ENCODE measurements at places on chromosomes 13 and 19.

DNA sequence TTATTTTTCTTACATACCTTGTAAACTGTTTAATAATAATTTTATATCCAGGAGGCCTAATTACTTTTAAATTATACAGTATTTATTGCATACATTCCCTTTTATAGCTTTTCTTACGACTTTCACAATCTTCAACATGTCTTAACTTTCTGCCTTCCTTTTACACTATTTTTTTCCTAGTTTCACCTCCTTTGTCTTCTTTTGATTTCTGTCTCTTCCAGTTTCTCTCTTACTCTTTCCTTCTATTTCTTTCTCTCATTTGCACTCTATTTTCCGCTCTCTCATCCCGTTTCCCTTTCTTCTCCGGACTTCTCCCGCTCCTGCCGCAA, 11.5 kb downstream of the ZNF552 start:
- no peak for DNase-seq

GRCh38 chr19:14377883-14378328, 3.3 kb upstream of the ADGRE5 start:
- DNase-seq = no peak

DNA sequence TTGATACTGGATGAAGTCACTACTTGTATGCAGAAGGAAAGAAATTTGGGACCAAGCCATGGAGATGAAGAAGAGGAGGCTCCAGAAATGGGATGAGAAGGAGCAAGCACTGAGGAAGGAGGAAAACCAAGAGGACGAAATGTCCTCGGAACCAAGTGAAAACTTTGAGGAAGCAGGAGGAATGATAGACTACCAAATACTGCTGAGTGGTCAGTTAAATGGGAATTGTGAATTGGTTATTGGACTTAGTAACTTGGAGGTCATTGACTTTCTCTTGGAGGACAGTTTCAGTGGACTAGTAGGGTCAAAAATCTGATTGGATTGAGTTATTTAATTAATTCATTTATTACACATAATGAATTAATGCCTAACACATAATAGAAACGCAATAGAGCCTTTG, 167.9 kb downstream of the MYO16 start:
- DNase-seq = no peak

GRCh38 chr19:17751912-17752273, 616 bp downstream of the FCHO1 start:
- no peak for DNase-seq

DNA sequence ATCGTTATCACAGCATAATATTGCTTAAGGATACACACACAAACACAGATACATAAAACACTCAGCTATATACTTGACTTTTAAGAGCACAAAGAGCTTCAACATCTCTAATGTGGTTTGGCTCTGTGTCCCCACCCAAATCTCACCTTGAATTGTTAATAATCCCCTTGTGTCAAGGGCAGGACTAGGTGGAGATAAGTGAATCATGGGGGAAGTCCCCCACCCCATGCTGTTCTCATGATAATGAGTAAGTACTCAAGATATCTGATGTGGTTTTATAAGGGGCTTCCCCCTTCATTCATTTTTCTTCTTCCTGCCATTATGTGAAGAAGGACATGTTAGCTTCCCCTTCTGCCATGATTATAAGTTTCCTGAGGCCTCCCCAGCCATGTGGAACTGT, 481.4 kb downstream of the PCDH9 start:
- DNase-seq = no peak

- DNase-seq = no peak
Measured at GRCh38 chr19:2289714-2290435, 7.9 kb upstream of the PEAK3 start.

- no peak for DNase-seq
Measured at GRCh38 chr19:56321989-56322440, 7.4 kb upstream of the ZSCAN5A start.

GRCh38 chr19:45746866-45747265, 13.6 kb downstream of the MEIOSIN start:
- no peak for DNase-seq

GRCh38 chr13:107907065-107907805, 308.1 kb downstream of the LIG4 start:
- no peak for DNase-seq

DNA sequence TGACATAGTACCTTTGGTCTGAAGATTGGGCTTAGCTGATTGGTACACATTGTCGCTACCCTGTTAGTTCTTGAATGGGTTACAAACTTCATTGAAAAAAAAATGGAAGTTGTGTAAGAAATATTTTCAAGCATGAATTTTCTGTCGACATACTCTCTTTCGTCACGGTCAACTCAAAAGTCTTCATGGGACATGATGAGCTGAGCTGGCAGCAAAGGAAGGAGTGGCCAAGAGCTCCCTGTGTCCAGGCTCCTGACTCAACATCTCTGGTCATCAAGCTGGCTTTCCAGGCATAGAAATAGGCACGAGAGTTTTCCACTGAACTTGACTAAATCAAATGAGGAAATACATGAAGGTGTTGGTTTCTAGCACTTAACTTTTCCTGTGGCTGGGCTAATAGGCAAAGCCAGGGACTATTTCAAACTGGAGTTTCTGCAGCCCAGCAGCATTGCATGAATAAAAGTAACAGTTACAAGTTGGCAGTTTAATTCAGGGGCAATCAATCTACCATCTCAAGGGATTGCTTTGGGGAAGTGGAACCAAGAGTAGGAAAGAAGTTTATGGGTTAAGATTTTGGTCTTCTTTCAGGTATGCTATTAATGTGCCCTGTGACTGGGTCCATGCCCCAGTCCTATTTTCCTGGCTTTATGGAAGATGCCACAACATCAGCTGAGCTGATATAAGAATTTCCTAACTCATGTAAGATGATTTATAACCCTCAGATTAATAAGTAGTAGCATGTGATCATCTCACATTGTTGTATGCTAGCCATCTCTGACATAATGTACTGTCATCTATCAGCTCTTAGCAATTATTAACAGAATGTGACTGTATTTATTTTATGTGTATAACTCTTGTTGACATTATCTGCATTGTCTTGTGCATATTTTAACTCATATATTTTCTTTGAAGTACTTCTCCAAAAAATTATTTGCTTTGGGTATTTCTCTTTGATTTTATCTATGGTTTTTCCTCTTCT, 385.8 kb downstream of the DLEU7 start:
- DNase-seq = no peak

GRCh38 chr19:19308373-19308772, 11.9 kb downstream of the SUGP1 start:
- no peak for DNase-seq

DNA sequence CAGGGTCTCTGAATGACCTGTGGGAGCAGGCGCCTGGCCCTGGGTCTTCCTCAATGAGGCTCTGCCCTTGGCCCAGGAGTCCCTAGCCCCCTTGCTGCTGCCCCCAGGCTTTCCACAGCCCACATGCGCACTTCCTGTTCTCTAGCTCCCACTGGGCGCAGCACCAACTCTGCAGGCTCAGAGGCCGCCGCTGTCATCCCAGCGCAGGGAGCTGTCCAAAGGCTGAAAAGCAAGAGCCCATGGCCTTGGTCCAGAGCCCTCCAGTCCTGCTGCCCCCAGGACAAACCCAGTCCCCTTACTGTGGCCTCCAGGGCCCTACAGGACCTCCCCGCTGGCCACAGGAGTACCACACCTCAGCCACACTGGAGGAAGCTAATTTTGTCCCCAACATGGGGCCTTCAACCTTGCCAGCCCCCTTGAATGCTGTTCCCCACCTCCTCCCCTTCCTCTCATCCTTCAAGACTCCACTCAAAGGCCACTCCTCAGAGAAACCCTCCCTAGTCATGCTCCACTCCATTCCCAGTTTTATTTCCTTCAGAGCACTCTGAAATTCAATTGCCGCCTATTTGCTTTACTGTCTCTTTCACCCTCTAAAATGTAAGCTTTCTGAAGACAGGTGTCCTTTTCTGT, 8.0 kb upstream of the POU2F2 start:
- DNase-seq = no peak

GRCh38 chr19:2424686-2425621, 2.4 kb downstream of the TIMM13 start:
- DNase-seq = no peak

DNA sequence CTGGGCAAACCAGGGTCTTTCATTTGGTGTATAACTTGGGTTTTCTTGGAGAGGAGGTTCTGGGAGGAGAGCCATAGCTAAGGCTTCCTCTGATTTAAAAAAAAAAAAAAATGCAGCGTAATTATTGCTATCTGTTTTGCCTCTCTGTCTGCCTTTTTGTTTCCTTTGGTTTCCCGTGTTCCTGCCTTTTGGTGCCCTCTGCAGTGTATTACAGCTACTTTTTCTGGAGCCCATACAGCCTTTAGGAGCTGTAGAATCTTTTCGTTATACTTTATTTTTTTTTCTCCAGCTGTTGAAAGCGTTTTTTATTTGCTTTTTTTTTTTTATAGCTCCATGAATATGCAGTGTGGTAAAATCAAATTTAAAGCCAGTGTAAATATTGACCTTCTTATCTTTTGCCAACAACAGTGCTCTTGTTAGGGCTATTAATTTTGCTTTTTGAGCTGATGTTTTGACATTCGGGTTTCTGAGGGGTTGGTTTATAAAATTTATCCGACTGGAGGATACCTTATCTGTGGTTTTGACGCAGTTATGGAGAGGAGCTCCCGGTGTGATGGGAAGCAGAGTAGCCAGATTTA, 38.1 kb downstream of the ZNF493 start:
- DNase-seq = no peak

DNA sequence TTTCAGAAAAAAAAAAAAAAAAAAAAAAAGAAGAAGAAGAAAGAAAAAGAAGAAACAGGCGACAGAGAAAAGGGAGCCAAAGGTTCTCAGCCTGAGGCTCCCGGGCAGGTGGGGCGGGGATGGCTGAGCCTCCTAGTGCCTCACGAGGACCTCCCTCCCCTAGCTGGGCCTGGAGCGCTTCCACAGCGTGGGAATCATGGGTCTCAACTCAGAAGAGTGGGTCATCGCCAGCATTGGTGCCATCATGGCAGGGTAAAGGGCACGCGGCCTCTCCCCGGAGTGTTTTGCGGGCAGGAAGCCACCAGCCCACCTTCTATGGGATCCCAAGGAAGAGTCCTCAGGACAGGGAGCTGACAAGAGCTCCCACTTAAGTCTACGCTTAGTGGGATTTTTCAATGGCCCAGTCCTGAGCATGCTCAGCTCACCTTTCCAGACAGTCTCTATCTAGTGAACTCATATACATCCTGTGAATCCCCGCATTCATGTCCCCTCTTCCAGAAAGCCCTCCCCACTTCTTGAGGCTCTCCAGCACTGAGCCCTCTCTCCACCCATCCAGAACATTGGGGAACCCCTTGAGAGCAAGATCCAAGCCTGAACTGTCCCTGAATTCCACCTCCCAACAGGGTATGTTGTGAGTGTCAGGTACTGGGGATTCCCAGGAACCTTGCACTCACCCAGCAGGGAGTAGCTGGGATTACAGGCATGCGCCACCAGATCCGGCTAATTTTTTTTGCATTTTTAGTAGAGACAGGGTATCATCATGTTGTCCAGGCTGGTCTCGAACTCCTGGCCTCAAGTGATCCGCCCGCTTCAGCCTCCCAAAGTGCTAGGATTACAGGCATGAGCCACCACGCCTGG, 69.6 kb downstream of the ACSBG2 start:
- DNase-seq = no peak

DNA sequence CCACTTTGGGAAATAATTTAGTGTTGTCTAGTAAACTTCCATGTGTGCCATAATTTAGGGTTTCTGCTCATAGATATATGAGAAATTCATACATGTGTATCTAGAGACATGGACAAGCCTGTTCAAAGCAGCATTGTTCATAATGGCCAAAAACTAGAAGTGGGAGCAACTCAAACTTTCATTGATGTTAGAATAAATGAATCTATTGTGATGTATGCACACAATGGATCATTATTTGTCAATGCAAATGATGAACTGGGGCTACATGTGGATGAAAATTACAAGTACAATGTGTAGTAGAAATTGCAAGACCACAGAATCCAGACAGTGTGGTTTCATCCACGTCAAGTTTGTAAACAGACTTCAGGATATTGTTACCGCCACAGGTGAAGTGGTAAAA, 284.7 kb downstream of the SLC7A1 start:
- no peak for DNase-seq

GRCh38 chr19:18290302-18291018, 9.0 kb upstream of the JUND start:
- no peak for DNase-seq

GRCh38 chr19:31955884-31956283, 389.5 kb upstream of the ZNF507 start:
- DNase-seq = no peak

- DNase-seq = no peak
Measured at GRCh38 chr19:43028866-43029265, 2.6 kb upstream of the PSG11 start.

GRCh38 chr13:95146486-95146885, 154.8 kb downstream of the ABCC4 start:
- no peak for DNase-seq

GRCh38 chr19:9939301-9939913, 3.1 kb upstream of the OLFM2 start:
- DNase-seq = no peak

GRCh38 chr19:43641333-43641732, 1.7 kb upstream of the CADM4 start:
- DNase-seq = no peak

DNA sequence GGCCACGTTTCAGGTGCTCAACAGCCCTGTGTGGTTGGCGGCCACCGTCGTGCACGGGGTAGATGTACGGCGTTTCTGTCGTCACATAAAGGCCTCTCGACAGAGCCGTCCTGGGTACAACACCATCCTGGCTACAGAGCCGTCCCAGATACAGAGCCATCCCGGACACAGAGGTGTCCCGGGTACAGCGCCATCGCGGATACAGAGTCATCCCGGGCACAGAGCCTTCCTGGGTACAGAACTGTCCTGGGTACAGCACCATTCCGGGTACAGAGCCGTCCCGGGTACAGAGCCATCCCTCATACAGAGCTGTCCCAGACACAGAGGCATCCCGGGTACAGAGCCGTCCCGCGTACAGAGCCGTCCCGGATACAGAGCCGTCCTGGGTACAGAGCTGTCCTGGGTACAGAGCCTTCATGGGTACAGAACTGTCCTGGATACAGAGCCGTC, 222.7 kb upstream of the SOX1 start:
- no peak for DNase-seq

GRCh38 chr19:2586196-2586595, 110.3 kb downstream of the GADD45B start:
- DNase-seq = no peak

- DNase-seq = no peak
Measured at GRCh38 chr13:102002287-102002686, 399.6 kb downstream of the FGF14 start.

DNA sequence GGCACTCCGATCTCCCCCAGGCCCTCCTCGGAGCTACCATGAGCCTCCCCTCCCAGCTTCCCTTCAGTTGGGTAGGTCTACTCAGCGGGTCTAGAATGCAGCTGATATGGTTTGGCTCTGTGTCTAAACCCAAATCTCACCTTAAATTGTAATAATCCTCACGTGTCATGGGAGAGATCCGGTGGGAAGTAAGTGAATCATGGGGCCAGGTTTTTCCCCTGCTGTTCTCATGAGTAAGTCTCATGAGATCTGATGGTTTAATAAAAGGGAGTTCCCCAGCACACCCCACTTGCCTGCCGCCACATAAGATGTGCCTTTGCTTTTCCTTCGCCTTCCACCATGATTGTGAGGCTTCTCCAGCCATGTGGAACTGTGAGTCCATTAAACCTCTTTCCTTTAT, 14.5 kb upstream of the DOCK9 start:
- DNase-seq = no peak
